ENCODE measurements at places on chromosomes 11 and 22.

GRCh38 chr11:116472651-116473050, 300.1 kb downstream of the BUD13 start:
- DNase-seq: no peak

DNA sequence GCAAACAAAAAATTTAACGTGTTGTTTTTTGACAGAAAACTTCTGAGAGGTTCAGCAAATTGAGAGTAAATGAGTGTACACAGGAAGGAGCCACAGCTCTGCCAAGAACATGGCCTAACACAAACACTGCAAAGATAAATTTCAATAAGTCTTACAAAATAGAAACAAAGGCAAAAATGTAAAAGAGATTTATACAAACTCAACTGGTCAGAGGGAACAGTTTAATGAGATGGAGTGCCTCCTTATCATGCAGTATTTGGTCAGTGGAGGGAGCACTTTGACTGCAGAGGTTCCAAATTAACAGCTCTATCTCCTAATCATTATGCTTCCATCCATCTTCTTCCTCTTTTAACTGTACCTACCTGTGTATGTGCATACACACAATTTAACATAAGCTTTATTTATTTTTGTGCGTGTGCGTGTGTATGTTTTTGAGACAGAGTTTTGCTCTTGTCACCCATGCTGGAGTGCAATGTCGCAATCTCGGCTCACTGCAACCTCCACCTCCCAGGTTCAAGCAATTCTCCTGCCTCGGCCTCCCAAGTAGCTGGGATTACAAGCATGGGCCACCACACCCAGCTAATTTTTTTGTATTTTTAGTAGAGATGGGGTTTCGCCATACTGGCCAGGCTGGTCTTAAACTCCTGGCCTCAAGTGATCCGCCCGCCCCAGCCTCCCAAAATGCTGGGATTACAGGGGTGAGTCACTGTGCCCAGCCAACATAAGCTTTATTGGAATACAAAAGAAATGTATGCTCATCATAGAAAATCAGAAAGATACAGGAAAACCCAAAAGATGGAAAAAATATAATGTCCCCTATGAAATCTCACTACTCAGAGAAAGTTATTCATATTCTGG, 111.9 kb downstream of the MRTFA start:
- no peak for DNase-seq

GRCh38 chr22:29072979-29073617, at the start of gene KREMEN1:
Gene KREMEN1 (plus strand): TSS chr22:29073035. CDS start chr22:29073131, 96 bp downstream.
- DNase-seq: no peak

- no peak for DNase-seq
Observed at GRCh38 chr11:64726211-64726641, 3.2 kb upstream of the NRXN2 start.

DNA sequence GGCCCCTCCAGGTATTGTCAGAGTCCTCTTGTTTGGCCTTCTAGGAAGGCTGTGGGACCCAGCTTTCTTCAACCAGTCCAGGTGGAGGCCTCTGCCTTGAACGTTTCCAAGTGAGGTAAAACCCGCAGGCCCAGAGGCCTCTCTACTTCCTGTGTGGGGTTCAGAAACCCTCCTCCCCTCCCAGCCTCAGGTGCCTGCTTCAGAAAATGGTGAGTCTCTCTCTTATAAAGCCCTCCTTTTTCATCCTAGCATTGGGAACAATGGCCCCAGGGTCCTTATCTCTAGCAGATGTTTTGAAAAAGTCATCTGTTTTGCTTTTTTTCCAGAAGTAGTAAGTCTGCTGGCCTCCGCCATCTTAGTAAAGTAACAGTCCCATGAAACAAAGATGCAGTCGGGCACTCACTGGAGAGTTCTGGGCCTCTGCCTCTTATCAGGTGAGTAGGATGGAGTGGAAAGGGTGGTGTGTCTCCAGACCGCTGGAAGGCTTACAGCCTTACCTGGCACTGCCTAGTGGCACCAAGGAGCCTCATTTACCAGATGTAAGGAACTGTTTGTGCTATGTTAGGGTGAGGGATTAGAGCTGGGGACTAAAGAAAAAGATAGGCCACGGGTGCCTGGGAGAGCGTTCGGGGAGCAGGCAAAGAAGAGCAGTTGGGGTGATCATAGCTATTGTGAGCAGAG, at the start of gene CD3E:
TSS of gene CD3E (plus strand) at position 163 of the 681 bp plus-strand sequence. CDS start at position 386, 223 bp downstream.
- DNase-seq: no peak

- DNase-seq: no peak
Observed at GRCh38 chr11:122399375-122399774, 256.1 kb upstream of the UBASH3B start.

GRCh38 chr11:81098471-81098870, 1635.2 kb downstream of the FAM181B start:
- no peak for DNase-seq

- no peak for DNase-seq
Observed at GRCh38 chr11:72274435-72274834, 30.5 kb upstream of the PHOX2A start.

GRCh38 chr11:104836691-104837090, 61.6 kb downstream of the CASP12 start:
- no peak for DNase-seq

GRCh38 chr11:12188548-12189317, 78.3 kb downstream of the MICAL2 start:
- DNase-seq: no peak

DNA sequence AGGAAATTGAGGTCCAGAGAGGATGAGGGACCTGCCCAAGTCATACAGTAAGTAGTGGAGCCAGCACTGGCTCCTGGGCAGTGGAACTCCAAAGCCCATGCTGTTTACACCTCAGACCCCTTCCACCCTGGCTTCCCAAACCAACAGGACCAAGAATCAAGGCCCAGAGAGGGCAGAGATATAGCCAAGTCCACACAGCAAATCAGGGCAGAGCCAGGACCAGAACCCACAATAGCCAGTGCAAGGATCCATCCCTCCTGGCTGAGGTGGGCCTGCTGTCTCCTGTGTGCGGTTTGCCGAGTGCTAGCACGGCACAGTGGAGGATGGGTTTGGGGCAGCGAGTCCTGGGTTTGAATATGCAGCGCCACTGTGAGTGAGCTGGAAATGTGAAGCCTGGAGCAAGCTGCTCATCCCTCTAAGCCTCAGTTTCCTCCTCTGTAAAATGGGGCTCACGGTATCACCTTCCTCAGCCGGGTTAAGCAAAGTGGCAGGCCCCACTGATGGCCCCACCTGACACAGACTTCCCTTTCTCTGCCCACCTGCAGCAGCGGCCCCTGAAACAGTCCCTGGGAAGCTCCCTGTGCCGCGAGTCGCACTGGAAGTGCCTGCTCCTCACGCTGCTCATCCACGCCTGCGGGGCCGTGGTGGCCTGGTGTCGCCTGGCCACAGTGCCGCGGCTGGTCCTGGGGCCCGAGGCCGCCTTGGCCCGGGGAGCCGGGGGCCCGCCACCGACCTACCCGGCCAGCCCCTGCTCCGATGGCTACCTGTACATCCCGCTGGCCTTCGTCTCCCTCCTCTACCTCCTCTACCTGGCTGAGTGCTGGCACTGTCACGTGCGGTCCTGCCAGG, 2.3 kb downstream of the TMEM151A start:
- DNase-seq: no peak

- no peak for DNase-seq
Observed at GRCh38 chr22:19661156-19661555, 53.1 kb upstream of the SEPTIN5 start.

- DNase-seq: no peak
Observed at GRCh38 chr11:11568651-11569229, 53.1 kb downstream of the GALNT18 start.

- DNase-seq: no peak
Observed at GRCh38 chr11:108698844-108699642, 34.2 kb downstream of the DDX10 start.

DNA sequence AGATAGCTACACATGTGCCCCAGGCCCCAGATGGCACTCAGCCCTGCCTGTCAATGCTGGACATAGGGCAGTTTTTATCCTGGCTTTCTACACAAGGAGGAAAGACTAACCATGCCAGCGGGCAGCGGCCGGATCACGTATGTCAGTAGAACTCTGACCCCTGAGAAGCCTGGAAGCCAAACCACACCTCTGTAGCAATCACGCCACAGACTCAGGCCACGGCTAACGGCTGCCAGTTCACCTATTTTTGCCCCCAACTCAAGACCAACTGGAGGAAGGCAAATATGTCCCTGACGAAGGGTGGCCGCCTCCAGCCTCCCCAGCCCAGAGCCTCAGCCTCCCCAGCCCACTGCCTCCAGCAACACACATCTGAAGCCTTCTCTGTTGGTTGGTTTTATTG, 7.2 kb upstream of the CD81 start:
- no peak for DNase-seq

DNA sequence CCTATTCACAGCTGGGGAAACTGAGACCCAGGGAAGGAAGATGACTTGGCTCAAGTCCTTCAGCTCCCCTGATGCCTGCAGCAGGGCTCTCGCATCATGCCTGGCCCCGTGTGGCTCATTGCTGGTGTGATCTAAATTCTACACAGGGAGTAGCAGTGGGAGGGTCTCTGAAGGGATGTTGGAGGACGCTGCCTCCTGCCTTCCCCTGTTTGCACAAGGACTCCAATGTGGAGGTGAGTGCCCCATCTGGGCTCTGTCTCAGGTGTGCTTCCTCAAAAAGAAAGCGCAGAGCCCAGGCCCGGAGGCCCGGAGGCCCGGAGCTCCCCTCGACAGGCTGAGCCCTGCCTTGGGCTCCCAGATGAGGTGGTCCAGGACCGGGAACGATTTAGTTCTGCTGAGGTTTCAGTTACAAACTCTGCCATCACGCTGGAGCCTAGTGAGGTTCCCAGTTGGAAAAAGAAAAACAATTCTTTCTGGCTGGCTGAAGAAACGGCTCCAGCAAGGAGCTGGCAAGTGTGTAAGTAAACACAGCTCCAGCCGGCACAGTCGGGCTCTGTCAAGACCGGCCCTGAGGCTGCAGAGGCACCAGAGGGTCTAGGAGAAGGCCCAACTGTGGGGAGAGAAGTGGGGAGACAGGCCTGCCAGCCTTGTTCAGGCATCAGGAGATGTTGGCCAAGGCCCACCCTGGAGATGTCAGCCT, 49.8 kb downstream of the NAT10 start:
- no peak for DNase-seq

DNA sequence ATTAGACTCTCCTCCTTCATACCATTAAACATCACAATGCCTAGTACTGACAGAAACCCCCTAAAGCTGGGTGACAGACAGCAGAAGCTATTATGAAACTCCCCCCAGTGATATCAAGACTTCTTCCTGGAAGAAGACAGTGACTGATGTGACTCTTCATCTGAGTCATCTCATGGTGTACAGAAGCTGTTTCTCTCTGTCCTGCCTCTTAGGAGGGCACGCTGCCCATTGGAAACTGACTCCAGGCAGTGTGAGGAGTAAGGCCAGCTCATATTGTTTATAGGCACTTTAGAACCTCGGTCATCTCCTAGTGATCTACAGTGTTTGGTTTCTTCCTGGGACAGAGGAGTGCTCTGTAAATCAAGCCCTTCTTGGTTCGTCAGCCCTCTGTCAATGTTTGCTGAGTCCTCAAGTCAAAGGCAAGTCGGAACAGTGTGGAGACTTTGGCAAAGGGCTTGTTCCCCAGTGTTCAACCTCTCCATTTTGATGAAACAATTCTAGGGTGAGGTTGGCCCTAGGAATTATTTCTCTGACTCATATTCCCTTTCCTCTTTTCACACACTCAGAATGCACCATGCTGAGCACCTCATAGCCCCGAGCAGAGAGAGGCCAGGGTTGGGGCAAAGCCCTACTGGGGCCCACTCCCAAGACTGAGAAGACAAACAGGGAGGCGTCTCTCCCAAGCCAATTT, 172.5 kb upstream of the TMEM45B start:
- DNase-seq: no peak

- DNase-seq: no peak
Observed at GRCh38 chr11:85766721-85767161, 44.2 kb downstream of the SYTL2 start.

DNA sequence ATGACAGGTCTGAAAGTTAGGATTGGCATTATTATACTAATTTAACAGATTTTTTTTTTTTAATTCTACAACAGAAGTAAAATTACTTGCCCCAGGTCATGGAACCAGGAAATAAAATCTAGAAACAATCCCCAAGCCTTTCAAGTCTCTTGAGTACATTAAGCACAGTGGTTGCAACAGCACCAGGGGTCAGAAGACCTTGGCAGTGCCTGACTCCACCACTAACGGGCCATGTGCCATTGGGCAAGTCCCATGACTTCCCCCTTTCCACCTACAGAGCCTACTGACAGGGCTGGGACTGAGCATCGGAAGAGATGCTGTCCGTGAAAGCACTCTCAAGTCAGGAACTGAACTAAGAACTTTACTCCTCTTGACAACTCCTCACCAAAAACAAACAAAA, 98.6 kb upstream of the AKIP1 start:
- no peak for DNase-seq

- DNase-seq: no peak
Observed at GRCh38 chr22:17957204-17957603, 67.2 kb downstream of the MICAL3 start.

DNA sequence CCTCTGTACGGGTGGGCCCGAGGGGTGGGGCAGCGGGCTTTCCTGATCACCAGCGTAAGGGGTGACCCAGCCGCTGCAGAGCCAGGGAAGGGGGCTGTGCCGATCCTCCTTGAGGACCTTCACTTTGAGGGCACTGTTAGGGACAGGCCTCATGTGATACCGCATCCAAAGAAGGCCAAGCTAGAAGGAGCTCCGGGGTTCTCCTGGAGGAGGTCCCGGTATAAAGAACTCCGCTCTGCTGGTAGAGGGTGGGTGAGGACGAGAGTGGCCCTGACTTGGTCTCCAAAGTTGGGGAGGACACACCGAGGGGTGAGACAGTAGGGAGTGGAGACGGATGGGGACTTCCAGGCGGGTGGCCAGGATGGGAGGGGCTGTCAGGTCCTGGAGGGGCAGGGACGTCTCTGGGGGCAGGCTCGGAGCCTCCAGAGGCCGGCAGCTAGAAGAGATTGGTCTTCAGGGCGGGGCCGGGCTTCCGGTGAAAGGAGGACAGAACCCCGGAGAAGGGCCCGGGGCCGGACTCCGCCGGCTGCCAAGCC, 4.6 kb downstream of the PHOX2A start:
- DNase-seq: no peak

DNA sequence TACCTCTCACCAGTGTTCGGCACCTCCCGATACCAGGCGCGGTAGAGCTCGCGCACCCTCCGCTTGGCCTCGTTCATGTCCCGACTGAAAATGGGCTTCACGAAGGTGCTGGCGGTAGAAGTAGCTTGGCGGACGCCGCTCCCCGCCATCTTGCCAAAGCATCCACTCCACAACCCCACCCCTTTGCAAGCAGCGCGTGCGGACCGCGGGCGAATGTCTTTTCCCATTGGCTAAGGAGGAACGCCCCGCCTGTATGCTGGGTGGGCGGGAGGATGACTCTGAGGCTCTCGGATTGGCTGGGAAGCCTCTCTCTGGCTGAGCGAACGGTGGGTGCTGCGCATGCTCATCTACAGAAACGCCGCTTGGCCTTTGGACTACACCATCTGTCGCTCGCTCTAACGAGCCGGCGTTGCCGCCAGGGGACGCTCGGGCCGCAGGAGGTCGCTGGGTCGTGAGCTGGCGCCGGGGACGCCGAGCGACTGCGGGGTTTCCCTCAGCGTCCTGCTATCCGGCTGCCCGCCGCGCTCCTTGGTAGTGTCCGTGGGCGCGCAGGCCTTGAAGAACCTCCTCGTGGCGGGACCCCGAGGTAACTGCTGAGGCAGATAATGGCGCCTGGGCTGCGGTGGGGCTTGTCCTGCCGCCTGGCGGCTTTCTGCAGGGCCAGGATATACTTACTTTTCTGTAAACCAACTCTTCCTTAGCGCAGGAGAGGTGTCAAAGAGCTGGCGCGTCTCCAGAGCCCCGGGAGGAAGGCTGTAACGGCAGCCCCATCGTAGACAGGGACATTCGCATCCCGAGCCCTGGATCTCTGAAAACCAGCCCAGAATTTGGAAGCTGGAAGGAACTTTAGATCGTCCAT, at the start of gene NDUFA6:
TSS of gene NDUFA6 (minus strand) at position 177 of the 859 bp plus-strand sequence. CDS start at position 149, 28 bp downstream.
- DNase-seq: peak; percentile 99

Data from HuH-7 (cell line).